Amniotic stem cell (primary cell): ENCODE measurements at places on chromosomes 3 and 15.

DNA sequence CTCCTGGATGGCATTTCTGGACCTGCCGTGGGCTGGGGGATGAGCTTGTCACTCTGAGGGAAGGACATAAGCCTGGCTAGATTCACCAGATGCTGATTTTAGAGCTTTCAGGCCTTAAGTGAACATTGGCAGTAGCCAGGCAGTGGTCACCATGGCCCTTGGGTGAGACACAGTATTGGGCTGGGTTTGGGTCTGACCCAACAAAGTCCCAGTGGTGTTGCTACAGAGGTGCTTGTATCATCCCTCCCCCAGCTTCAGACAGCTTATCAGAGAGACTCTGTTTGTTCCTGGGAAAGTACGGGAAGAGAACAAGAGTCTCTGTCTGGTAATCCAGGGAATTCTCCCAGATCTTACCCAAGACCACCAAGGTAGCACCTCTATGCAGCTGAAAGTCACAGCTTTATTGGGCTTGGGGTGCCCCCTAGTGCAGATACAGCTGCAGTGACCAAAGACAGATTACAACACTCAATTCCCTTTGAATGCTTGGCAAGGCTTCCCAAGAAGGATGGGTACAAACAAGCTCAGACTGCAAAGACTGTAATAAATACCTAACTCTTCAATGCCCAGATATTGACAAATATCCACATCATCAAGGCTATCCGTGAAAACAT is 9.8 kb upstream of the RUVBL1 start:
- DNase-seq = no peak

DNA sequence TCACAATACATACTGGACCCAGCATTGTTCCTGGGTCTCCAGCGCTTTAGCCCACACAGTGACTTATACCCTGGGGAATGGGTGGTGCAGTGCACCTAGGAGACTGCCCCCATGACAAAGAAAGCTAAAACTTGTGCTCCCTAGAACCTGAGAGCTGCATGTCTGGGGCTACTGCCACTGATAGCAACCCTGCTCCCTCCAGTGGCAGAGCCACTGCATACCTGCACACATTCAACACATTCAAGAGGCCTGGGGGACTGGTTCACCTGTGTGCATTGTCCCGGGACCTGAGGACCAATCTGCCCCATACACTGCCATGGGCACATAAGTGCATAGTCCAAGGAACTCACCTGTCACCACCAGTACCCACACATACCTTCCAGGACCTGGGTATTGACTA is 302.7 kb upstream of the MANF start:
- no peak for DNase-seq

DNA sequence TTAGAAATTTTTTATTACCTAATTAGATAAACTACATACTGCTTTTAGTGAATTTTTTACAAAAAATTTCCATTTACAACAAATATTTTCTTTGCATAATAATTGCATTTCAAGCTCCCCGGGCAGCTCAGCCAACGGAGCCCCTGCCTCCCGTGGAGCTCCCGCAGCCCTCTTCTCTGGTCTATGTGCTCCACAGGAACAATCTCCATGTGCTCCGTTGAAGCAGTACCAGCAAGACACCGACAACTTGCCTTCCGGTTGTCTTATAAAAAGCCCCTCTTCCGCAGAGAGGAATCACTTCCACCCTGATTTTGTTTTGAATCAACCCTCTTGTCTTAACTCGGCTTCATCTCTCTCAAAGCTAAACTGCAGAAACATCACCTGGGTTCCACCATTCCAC is 46.9 kb upstream of the CHD2 start:
- DNase-seq = no peak

DNA sequence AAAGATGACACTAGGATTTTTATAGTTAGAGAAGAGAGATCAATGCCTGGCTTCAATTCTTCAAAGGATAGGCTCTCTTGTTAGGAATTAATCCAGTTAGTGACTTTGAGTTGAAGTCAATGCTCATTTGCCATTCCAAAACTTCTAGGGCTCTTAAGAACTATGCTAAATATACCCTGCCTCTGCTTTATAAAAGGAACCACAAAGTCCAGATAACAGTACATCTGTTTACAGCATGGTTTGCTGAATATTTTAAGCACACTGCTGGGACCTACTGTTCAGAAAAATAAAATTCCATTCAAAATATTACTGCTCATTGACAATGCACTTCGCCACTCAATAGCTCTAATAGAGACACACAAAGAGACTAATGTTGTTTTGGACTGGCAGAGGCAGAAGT is 786.6 kb upstream of the DPPA4 start:
- no peak for DNase-seq

DNA sequence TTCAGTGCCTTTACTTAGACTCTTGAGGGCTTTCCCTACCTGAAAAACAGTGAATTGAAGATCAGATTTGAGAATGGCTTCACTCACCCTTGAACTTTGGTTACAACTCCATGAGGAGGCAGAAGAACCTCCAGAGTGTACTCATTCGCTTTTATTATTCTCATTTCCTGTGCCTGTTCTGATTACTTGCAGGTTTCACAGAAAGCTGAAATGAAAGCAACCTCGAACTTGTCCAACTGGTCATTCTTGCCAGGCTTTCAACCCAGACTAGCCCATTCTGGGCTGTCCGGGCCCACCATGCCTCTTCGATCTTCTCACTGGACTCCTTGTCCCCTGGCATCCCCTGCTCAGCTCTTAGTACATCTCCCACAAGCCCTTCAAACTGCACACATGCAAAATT is 20.2 kb upstream of the THUMPD3 start:
- DNase-seq = no peak

DNA sequence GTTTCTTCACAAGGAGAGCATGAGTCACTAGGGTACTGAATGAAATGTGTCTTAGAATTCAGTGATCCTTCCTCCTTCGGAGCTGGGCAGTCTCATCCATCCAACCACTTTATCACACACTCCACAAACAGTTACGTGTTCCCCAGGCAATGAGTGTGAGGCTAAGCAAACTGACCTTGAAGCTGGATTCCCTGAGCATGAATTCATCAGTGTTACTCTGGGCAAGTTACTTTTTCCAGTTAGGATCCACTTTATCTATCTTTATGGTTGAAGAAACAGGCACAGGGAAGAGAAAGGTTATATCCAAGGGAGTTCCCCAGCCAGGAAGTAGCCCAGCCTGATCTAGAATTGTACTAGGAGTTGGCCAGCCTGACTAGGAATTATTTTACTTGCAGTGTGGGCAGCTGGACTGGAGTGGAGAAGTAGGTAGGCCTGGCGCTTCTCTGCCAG is 17.1 kb upstream of the GCNT3 start:
- peak; percentile 79 for DNase-seq

- no peak for DNase-seq
These were observed 627 bp downstream of the ACAD11 start for GRCh38 chr3:132659000-132659364.

GRCh38 chr3:167811031-167811430 is 75.5 kb downstream of the SERPINI1 start:
- no peak for DNase-seq

GRCh38 chr15:57156210-57156884 is 220.0 kb upstream of the CGNL1 start:
- no peak for DNase-seq

DNA sequence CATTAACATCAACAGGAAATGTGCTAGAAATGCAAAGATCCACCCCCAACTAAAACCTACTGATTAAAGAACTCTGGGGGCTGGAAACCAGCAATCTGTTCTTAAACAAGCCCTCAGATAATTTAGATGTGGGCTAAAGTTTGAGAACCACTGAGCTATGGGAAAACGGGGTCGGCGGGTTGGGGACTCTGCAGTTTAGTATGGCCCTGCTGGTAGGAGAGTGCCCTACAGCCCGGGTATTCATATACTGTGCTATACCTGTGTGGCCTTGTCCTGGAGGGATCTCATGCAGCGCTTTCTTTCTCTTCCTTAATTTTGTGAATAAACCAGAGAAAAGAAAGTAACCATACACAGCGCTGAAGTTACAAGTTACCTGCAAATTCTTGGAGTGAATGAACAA is 189.7 kb upstream of the GBE1 start:
- no peak for DNase-seq

DNA sequence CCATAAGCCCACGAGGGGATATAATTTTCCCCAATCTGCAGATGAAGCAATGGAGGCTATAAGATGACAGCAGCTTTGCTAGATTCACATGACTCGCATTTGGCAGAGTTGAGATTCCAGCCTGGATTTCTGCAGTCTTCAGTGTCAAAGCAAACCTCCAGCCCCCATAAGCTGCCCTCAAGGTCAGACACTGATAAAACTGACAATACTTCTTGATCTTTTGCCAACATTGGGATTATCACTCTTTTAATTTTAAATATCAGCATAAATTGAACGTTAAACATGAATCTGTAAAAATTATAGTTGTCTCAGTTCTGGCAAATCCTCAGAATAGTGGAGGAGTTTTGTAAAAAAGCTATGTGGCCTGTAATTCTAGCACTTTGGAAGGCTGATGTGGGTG is 234.1 kb upstream of the TRIM42 start:
- DNase-seq = no peak

GRCh38 chr15:79962178-79962577 is 8.8 kb downstream of the BCL2A1 start:
- DNase-seq = no peak

GRCh38 chr15:75104804-75105557 is 81.6 kb downstream of the PPCDC start:
- peak; percentile 87 for DNase-seq

DNA sequence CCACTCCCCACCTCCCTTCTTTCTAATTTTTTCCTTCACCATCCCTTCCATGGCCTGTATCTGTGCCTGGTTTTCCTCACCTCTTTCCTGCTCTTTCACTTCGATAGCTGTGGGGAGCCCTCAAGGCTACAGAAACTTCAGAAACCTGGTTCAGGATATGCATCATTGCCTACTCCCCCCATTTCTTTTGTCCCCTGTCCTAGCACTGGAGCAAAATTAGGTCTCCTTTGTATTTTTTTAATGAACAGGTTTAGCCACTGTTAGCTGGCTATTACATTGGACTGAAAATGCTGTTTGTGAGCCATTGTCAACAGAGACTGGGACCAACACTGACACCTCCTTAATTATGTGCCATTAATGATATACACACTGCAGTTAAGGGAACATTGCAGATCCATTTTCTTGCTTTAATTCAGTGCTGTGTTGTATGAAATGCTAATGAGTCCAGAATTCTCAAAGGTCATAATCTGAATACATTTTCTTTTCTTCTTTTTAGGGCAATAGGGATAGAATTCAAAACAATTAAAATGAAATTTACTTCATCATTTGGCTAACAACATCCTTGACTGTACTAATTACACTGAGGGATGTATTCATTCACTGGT is 138.6 kb downstream of the PDCD6IP start:
- DNase-seq = no peak

DNA sequence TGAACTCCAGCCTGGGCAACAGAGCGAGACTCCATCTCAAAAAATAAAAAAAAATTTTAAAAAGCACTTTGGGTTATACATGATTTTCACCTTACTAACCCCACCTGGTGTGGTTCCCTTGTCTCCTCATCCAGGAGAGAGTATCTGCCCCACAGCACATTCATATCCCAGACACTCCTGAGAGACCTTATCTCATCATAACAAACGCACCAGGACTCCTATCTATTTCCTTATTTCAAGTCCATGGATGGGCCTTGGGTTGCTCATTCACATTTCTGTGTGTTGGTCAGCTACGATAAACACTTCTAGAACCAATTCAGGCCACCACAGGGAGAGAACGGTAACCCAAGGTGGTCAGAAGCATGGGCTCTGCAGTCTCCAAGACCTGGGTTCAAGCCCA is 88.6 kb upstream of the SPATA12 start:
- DNase-seq = no peak

DNA sequence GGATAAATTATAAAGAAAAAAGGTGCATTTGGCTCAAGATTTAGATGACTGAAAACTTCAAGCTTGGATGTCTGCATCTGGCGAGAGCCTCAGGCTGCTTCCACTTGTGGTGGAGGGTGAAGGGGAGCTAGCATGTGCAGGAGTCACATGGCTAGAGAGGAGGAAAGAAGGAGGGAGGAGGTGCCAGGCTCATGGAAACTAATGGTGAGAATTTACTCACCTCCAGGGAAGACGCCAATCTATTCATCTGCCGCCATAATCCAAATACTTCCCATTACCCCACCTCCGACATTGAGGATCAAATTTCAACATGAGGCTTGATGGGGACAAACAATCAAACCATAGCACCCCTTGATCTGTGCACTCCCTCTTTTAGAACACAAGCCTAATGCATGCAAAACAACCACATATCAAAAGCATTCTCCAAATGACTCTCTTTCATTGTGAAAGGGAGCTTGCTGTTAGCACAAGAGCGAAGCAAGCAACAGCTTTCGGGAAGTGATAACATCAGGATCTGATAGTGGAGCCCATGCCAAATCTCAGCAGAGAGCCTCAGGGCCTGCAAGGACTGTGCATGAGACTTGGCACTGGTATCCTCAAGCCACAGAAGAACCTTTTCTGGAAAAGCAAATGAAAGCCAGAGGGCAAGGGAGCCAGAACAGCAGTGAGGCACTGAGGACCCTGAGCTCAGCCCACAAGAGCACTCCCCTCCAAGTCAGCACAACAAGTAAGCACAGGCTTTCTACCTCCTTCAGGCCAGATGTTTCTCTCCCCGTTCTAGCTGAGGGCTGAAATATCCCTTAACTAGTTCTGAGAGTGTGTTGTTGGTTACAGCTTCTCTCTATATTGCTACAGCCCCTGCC is 50.2 kb upstream of the THBS1 start:
- DNase-seq = no peak

DNA sequence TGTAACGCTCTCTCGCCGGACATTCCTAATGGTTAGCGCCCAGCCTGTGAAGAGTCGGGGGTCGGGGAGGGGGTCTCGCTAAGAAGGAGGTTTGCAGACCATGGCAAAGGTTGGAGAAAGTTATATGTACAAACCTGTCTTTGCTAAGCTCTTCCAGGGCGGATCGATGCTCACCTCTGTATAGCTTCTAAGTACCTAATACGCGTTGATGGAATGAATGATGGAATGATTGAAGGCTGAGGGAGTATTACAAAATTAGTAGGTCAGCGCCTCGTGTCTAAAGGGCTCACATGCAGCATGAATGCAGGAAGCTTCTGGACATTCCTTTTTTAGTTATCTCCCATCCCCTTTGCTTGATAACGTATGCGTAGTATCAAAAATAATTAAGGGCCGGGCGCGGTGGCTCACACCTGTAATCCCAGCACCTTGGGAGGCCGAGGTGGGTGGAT is 305 bp upstream of the KPNA1 start:
- no peak for DNase-seq

DNA sequence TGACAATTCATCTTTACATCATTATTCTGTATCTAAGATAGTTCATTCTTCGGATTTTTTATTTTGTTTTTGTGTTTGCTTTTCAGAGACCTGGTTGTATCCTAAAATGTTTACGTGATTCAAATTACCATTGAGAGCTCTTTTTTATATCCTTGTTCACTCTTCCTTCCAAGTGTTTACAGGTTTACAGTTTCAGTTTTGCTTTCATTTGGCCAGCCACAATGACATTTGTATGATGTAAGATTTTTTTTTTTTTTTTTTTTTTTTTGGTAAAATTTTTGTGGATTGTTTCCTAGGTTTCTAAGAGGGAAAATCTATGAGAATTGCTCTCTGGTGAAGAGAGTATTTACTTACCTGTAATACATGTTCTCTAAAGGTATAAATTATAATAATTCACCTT is 55.0 kb downstream of the SETD5 start:
- DNase-seq = no peak

- no peak for DNase-seq
These were observed 11.7 kb upstream of the P3H2 start for GRCh38 chr3:190132371-190132770.
